ENCODE measurements at places on chromosomes 2 and 18.

- no peak for DNase-seq
Measured at GRCh38 chr2:164302786-164303185, 318.5 kb downstream of the GRB14 start.

- no peak for DNase-seq
Measured at GRCh38 chr18:54035927-54036326, 188.5 kb downstream of the MBD2 start.

DNA sequence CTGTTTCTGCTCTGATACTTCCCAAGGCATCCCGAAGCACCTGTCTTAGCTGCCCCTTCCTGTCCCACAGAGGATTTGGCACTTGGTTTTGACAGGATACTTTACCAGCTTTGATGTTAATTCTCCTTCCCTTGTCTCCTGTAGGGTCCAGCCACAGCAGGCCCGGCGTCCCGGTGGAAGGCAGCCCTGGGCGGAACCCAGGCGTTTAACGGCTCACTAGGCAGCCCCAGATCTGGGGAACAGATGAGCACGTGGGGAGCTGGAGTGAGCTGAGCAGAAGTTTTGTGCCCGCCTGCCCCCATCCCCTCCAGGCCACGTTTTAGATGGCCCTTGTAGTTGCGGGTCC is 11.4 kb downstream of the ANKRD23 start:
- no peak for DNase-seq

DNA sequence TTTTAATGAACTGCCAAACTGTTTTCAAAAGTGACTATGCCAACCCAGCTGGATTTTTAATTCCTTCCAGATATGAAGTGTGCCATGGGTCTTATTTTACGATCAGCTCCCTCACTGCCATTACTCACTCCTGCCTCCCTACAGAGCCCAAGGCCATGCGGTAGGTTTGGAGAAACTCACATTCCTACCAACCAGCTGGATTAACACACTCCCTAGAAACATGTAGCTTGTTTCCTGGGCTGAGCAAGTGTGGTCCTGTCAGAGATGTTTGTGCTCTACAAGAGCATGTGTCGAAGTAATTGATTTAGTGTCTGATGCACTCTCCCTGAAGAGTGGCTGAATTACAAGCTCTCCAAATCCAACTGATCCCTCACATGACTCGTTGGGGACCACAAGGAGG is 82.5 kb downstream of the SPP2 start:
- DNase-seq = peak; percentile 1

DNA sequence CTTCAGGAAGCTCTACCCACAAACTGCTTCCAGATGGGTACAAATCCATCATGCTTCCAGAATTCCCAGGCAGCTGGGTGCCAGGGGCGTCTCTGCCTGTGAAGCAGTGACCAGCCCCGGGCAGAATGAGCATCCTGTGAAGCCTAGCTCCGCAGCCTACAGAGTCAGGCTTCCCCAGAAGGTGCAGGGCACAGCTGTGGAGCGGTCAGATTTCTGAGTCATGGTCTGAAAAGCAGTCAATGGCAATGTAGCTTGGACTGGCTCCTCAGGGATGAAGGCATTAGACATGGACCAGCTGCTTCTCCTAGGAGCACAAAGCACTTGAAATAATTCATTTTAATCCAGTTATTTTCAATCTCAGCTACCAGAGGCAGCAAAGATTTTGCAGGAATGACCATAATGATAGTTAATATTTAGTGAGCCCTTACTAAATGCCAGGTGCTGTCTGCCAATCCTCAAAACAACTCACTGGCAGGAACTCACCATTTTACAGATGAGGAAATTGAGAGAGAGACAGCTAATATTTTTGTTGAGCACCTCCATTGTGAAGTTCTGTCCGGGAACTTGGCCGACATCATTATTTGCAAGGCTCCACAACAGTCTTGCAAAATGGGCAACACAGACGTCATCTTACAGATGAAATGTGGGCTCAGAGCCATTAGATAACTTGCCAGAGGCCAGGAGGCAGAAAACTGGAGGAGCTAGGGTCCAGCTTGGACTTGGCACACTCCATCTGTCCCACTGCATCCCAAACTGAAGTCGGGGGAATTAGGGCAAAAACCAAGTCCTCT is 31.7 kb downstream of the ACMSD start:
- no peak for DNase-seq

- DNase-seq = no peak
Measured at GRCh38 chr18:4207383-4207985, 247.6 kb downstream of the DLGAP1 start.

Data from NCI-H2171 treated with DMSO at 0.1 percent for 48 hours (cell line).